ENCODE measurements at places on chromosomes 6 and 20. TPM values are rescaled to one million over a fixed set of nuclear protein-coding genes. Genes with fewer than 3 reads are reported as not detected.

OOEP gene
- polyA plus RNA-seq = 0.26 TPM

PI3 gene
- polyA plus RNA-seq = not detected

GNRH2 gene
- 0.87 TPM for polyA plus RNA-seq

BTBD3 gene
- polyA plus RNA-seq = 76.4 TPM

ZNF217 gene
- 26.7 TPM for polyA plus RNA-seq

NCOA3 gene
- polyA plus RNA-seq = 41.5 TPM

FOXO3 gene
- 62.7 TPM for polyA plus RNA-seq

ARFRP1 gene
- 32.3 TPM for polyA plus RNA-seq

PAX1 gene
- polyA plus RNA-seq = not detected

SIGLEC1 gene
- 2.5 TPM for polyA plus RNA-seq

KCNQ5 gene
- polyA plus RNA-seq = 2.3 TPM

COL9A1 gene
- 1.5 TPM for polyA plus RNA-seq

PACRG gene
- 4.9 TPM for polyA plus RNA-seq

DNA sequence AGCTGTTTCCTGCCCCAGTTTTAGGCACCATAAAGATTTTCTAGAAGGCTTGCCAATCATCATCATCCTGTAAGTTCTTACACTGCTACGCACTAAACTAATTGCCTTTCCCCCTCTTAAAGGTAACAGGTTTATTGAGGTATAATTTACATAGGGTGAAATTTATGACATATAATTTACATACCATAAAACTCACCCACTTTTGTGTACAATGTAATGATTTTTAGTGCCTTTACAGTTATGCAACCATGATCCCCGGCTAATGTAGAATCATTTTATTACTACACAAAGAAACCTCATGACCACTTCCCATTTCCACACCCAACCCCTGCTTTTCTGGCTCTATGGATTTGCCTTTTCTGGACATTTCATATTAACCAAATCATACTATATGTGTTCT lies 21.1 kb downstream of the GCNT2 start:
- H3K27me3 ChIP-seq = no peaks in the 10 kb centered on the region
- H3K27ac ChIP-seq = no peak overlapping the region

DNA sequence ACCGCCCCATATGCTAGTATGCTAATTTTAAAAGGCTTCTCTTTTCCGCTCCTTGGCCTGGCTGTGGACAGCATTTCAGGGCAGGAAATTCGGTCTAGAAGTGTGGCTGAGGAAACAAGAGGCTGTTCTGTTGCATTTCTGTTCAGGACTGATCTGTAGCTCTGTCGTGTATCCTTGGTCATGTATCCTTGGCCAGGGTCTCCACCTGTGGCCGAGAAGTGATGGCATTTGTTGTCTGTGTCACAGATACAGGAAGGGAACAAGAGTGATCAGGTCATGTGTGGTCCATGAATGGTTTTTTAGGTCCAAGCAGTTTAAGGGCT lies 300.5 kb upstream of the SUPT3H start:
- DNase-seq = no peak
- no peak overlapping the region for H3K4me3 ChIP-seq
- no peaks in the 10 kb centered on the region for H3K4me1 ChIP-seq
- no peak overlapping the region for H3K27ac ChIP-seq
- H3K36me3 ChIP-seq = no peaks in the 10 kb centered on the region
- H3K27me3 ChIP-seq = no peaks in the 10 kb centered on the region

GRCh38 chr20:59804347-59804746 lies 129.1 kb downstream of the SYCP2 start:
- H3K36me3 ChIP-seq = no peaks in the 10 kb centered on the region
- no peak overlapping the region for H3K27ac ChIP-seq
- no peak overlapping the region for H3K4me3 ChIP-seq
- H3K27me3 ChIP-seq = peaks cover 7% of the 10 kb centered on the region
- no peaks in the 10 kb centered on the region for H3K4me1 ChIP-seq

GRCh38 chr6:25717866-25718740 lies 36.4 kb upstream of the SLC17A4 start:
- H3K4me3 ChIP-seq = no peak overlapping the region
- H3K27me3 ChIP-seq = peaks cover 5% of the 10 kb centered on the region
- H3K36me3 ChIP-seq = no peaks in the 10 kb centered on the region

- peaks cover 39% of the 10 kb centered on the region for H3K4me1 ChIP-seq
- H3K4me3 ChIP-seq = no peak overlapping the region
- H3K27ac ChIP-seq = no peak overlapping the region
- no peaks in the 10 kb centered on the region for H3K36me3 ChIP-seq
- DNase-seq = no peak
Measured at GRCh38 chr6:100877851-100878250, 3.3 kb downstream of the ASCC3 start.

DNA sequence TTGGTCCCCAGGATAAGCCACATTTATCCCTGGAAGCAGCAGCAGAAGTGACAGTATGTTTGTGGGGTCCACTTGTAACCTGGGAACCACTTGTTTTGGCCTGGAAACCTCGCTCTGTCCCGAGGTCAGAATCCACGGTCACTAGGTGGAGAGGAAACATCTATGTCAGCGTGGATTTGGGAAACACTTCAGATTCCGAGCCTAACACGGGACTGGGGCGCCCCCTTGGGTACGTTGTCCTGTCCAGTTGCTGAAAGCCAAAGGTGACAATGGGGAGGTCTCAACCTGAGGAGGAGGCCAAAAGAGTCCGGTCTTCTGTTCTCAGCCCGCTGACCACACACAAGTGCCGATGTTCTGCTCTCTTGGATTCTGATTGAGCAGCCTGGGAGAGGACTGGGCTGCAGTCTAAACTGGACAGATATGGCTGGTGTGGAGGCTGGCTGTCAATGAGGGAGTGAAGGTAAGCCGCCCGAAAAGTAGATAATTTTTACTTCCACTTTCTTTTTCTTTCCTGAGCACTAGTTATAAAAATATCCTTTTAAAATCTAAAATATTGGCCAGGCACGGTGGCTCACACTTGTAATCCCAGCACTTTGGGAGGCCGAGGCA lies 4.9 kb upstream of the ZFP57 start:
- no peak overlapping the region for H3K27ac ChIP-seq
- H3K36me3 ChIP-seq = no peaks in the 10 kb centered on the region
- H3K4me1 ChIP-seq = no peaks in the 10 kb centered on the region
- no peaks in the 10 kb centered on the region for H3K27me3 ChIP-seq
- no peak overlapping the region for H3K4me3 ChIP-seq
- no peak for DNase-seq

- H3K27ac ChIP-seq = peak overlapping the region; percentile 99
- peaks cover 30% of the 10 kb centered on the region for H3K4me1 ChIP-seq
- peak; percentile 38 for DNase-seq
- H3K4me3 ChIP-seq = peak overlapping the region; percentile 64
- H3K36me3 ChIP-seq = peaks cover 37% of the 10 kb centered on the region
Measured at GRCh38 chr6:36594816-36595643, 868 bp downstream of the SRSF3 start.

GRCh38 chr6:116444092-116444491 lies 17.1 kb upstream of the CALHM6 start:
- no peak overlapping the region for H3K4me3 ChIP-seq
- H3K27me3 ChIP-seq = no peaks in the 10 kb centered on the region
- DNase-seq = no peak
- no peak overlapping the region for H3K27ac ChIP-seq
- H3K36me3 ChIP-seq = no peaks in the 10 kb centered on the region

- DNase-seq = no peak
- H3K27ac ChIP-seq = no peak overlapping the region
- H3K27me3 ChIP-seq = no peaks in the 10 kb centered on the region
- H3K4me3 ChIP-seq = no peak overlapping the region
- peaks cover 19% of the 10 kb centered on the region for H3K36me3 ChIP-seq
Measured at GRCh38 chr20:21228511-21228910, 74.6 kb upstream of the XRN2 start.

DNA sequence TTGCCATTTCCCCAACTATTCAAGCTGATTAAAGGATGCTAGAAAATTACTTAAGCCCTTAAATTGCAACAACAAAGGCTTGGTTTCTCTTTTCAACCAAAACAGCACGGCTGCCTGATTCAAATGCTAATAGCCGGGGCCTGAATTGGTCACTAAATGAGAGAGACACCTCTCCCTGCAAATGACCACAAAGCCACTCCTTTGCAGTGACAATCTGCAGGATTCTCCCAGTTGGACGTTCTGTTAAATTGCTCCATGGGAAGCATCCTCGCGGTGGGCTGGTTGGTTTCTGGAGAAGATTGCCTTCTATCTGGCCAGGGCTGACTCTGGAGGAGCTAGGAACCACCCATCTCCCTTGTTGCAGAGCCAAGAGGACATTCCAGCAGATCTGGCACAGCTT lies 29.7 kb upstream of the TBXT start:
- no peak for DNase-seq
- H3K4me3 ChIP-seq = no peak overlapping the region
- H3K36me3 ChIP-seq = no peaks in the 10 kb centered on the region
- H3K27me3 ChIP-seq = peaks cover 4% of the 10 kb centered on the region
- H3K27ac ChIP-seq = no peak overlapping the region

- no peak overlapping the region for H3K4me3 ChIP-seq
- H3K36me3 ChIP-seq = no peaks in the 10 kb centered on the region
- H3K27ac ChIP-seq = no peak overlapping the region
- H3K27me3 ChIP-seq = no peaks in the 10 kb centered on the region
Measured at GRCh38 chr6:56188429-56188828, 59.0 kb downstream of the COL21A1 start.

GRCh38 chr6:44538807-44539201 lies 151.3 kb downstream of the CDC5L start:
- no peaks in the 10 kb centered on the region for H3K4me1 ChIP-seq
- no peak for DNase-seq
- no peaks in the 10 kb centered on the region for H3K36me3 ChIP-seq
- H3K4me3 ChIP-seq = no peak overlapping the region
- no peaks in the 10 kb centered on the region for H3K27me3 ChIP-seq

GRCh38 chr20:32911355-32911754 lies 52.6 kb downstream of the EFCAB8 start:
- H3K27me3 ChIP-seq = no peaks in the 10 kb centered on the region
- DNase-seq = no peak
- H3K36me3 ChIP-seq = no peaks in the 10 kb centered on the region

- no peaks in the 10 kb centered on the region for H3K36me3 ChIP-seq
- H3K27ac ChIP-seq = no peak overlapping the region
- no peak for DNase-seq
- no peaks in the 10 kb centered on the region for H3K27me3 ChIP-seq
- H3K4me1 ChIP-seq = no peaks in the 10 kb centered on the region
Measured at GRCh38 chr6:101700655-101701054, 307.1 kb downstream of the GRIK2 start.

DNA sequence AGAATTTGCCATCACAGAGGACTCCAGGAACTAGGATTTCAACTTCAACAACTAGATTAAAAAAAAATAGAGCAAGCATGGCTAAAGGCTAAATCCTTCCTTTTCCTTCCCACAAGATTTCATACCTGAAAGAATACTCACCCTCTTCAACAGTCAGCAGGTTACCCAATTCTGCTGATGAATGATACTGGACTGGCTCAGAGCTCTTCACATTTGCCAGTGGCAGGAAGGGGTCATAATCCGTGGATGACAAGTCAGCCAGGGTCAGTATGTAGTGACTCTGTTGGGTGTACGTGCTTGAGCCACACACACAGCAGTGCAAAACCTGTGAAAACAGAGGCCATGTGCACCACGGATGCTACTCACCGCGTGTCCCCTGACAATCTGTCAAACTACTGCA lies 152.9 kb downstream of the INSM1 start:
- no peak overlapping the region for H3K4me3 ChIP-seq
- H3K4me1 ChIP-seq = no peaks in the 10 kb centered on the region

GRCh38 chr20:41367393-41367695 lies 726 bp upstream of the EMILIN3 start:
- H3K4me1 ChIP-seq = peaks cover 8% of the 10 kb centered on the region
- H3K27me3 ChIP-seq = peaks cover 66% of the 10 kb centered on the region
- no peak overlapping the region for H3K4me3 ChIP-seq
- no peak for DNase-seq
- no peak overlapping the region for H3K27ac ChIP-seq
- no peaks in the 10 kb centered on the region for H3K36me3 ChIP-seq

- H3K36me3 ChIP-seq = no peaks in the 10 kb centered on the region
- no peak for DNase-seq
- H3K27ac ChIP-seq = no peak overlapping the region
- no peak overlapping the region for H3K4me3 ChIP-seq
Measured at GRCh38 chr6:84136364-84137050, 90.9 kb downstream of the CEP162 start.

GRCh38 chr6:79841577-79842375 lies 105.6 kb downstream of the ELOVL4 start:
- H3K27ac ChIP-seq = no peak overlapping the region
- H3K4me1 ChIP-seq = no peaks in the 10 kb centered on the region
- no peak overlapping the region for H3K4me3 ChIP-seq
- no peaks in the 10 kb centered on the region for H3K27me3 ChIP-seq
- DNase-seq = no peak
- H3K36me3 ChIP-seq = no peaks in the 10 kb centered on the region

GRCh38 chr20:6714279-6714711 lies 53.2 kb upstream of the BMP2 start:
- DNase-seq = no peak
- no peaks in the 10 kb centered on the region for H3K27me3 ChIP-seq
- no peak overlapping the region for H3K27ac ChIP-seq
- no peak overlapping the region for H3K4me3 ChIP-seq

DNA sequence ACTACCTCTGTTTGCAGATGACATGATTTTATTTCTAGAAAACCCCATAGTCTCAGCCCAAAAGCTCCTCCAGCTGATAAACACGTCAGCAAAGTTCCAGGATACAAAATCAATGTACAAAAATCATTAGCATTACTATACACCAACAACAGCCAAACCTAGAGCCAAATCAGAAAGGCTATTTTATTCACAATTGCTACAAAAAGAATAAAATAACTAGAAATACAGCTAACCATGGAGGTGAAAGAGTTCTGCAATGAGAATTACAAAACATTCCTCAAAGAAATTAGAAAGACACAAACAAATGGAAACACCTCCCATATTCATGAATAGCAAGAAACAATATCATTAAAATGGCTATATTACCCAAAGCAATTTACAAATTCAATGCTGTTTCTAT lies 65.6 kb upstream of the HTR1E start:
- no peaks in the 10 kb centered on the region for H3K4me1 ChIP-seq
- no peaks in the 10 kb centered on the region for H3K36me3 ChIP-seq
- H3K27me3 ChIP-seq = no peaks in the 10 kb centered on the region
- H3K4me3 ChIP-seq = no peak overlapping the region
- no peak overlapping the region for H3K27ac ChIP-seq

DNA sequence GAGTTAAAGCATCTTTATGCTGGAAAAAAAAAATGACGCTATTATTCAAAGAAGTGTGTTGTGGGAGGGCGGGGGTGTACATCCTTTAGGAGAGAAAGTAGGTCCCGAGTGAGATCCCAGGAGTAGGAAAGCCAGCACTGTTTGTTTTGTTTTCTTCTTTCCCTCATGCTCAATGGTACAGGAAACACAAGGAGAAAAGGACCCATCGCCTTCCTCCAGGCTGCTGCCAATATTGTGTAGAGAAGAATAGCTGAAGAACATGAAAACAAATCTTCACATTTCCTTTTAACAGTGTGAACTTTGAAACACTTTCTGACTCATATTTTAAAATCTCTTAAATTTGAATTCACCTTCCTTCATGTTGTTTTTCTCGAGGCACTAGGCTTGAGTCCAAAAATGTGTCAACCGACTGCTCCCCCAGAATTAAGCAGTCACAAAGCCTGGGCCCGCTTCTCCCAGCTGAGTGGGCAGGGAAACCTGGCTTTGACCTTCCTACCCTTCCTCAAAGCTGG lies 22.3 kb downstream of the PPP1R16B start:
- H3K27me3 ChIP-seq = peaks cover 3% of the 10 kb centered on the region
- H3K4me3 ChIP-seq = no peak overlapping the region
- H3K4me1 ChIP-seq = peaks cover 14% of the 10 kb centered on the region
- DNase-seq = no peak
- no peaks in the 10 kb centered on the region for H3K36me3 ChIP-seq

- no peaks in the 10 kb centered on the region for H3K27me3 ChIP-seq
- H3K36me3 ChIP-seq = peaks cover 19% of the 10 kb centered on the region
- peaks cover 19% of the 10 kb centered on the region for H3K4me1 ChIP-seq
- DNase-seq = no peak
- no peak overlapping the region for H3K27ac ChIP-seq
Measured at GRCh38 chr6:8100159-8100854, 2.0 kb downstream of the EEF1E1 start.

All from left lung (tissue), 14 donors.